ENCODE measurements at places on chromosomes 3 and 15.

- DNase-seq: no peak
Measured at GRCh38 chr3:123587401-123587800, 2.5 kb upstream of the HACD2 start.

- DNase-seq: no peak
Measured at GRCh38 chr3:103684904-103685303, 1250.1 kb downstream of the ZPLD1 start.

DNA sequence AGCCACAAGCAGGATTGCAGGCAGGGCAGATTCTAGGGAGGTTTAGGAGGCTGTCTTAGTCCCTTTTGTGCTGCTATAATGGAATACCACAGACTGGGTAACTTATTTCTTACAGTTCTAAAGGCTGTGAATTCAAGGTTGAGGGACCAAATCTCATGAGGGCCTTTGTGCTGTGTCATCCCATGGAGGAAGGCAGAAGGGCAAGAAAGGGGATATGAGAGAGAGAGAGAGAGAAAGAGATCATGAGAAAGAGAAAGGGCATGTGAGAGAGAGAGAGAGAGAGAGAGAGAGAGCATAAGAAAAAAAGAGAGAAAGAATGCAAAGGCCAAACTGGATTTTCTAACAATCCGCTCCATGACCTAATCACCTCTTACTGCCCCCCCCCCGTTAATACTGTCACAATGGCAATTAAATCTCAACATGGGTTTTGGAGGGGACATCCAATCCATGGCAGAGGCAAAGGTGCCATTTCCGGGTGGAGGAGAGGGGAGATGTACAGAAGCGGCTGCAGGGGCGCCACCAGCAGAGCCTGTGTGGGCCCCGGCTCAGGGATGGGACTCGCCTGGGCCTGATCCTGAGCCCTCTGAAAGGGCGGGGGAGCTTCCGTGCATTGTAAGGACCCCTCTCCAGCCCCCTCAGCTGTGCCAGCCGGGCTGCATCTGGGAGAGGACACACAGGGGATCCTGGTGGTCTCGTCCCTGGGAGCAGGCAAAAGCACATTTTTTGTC, 20.5 kb downstream of the MRPS11 start:
- DNase-seq: no peak

DNA sequence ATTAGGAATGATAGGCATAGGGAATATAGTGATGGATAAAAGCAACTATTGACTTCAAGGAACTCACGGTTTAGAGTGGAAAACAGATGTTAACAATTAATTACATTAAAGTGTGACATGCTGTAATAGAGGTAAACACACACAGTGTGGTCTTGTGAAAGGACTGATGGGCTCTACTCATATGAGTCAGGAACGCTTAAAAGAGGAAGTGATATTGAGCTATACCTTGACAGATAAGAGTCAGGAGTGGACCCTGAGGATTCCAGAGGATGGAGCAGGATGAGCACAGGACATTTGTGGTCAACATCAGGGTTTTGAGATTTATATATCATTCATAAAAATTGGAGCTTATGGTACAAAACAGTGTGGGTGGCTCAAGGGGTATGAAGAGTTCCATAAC, 11.0 kb downstream of the EXOG start:
- DNase-seq: no peak

DNA sequence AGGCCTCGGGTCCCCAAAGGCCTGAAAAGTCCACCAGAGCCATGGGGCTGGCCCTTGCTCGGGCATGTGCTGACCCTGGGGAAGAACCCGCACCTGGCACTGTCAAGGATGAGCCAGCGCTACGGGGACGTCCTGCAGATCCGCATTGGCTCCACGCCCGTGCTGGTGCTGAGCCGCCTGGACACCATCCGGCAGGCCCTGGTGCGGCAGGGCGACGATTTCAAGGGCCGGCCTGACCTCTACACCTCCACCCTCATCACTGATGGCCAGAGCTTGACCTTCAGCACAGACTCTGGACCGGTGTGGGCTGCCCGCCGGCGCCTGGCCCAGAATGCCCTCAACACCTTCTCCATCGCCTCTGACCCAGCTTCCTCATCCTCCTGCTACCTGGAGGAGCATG, 1.2 kb downstream of the CYP1A2 start:
- no peak for DNase-seq

GRCh38 chr15:74833376-74834107, 7.1 kb downstream of the CPLX3 start:
- no peak for DNase-seq

- DNase-seq: no peak
Measured at GRCh38 chr3:120095979-120096426, 1.8 kb upstream of the GSK3B start.

DNA sequence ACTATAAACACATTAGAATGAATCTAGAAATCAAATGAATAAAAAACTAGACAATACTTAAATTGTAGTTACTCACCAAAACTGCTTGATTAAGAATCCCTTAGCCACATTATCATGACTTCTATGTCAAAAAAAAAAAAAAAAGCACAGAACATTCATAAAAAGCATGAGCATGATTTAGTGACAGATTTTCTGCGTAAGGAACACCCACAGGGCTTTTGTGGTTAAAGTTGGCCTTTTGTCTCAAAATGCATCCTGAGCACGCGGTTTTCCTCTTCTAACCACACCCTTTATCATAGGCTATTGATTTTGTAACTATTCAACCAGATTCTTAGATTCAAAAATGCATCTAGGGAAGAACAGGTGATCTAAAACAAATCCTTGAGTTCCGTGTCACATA, 334.0 kb upstream of the NR2F2 start:
- no peak for DNase-seq

GRCh38 chr15:64581408-64581761, 121.0 kb downstream of the ZNF609 start:
- DNase-seq: no peak

DNA sequence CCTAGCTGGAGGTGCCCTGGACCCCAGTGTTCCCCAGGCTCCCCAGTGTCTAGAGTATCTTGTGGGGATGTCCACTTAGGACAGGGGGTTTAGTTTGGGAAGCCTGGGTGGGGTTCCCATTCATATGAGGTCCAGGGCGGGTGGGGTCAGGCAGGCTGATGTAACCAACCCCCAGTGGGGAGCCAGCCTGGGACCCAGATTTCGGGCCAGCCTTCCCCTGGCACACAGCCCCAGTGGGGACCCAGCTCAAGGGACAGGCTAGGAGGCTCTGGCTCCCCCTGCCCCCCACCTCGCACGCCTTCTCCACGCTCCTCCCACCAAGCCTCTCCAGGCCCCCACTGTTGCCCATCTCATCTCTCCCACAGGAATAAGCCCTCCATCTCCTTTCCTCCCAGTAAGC, 323.5 kb downstream of the UACA start:
- no peak for DNase-seq

DNA sequence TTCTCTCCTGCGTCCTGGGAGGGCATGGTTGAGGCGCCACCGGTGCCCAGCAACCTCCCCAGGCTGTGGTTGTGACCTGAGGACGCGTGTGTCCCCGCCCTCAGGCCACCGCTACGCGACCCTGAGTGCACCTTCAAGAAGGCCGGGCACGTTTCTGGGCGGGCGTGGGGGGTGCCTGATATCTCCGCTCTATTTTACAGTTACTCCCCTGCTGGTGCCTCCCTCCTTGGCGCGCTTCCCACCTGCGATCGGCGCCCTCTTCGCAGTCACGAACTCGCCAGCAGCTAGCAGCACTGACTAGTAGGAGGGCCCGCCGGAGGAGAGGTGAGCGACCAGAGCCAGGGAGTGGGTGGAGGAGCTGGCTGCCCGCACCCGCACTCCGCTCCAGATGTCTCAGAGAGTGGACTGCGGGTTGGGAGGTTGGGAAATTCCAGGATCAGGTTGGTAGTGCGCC, 43.2 kb upstream of the POLG start:
- no peak for DNase-seq

DNA sequence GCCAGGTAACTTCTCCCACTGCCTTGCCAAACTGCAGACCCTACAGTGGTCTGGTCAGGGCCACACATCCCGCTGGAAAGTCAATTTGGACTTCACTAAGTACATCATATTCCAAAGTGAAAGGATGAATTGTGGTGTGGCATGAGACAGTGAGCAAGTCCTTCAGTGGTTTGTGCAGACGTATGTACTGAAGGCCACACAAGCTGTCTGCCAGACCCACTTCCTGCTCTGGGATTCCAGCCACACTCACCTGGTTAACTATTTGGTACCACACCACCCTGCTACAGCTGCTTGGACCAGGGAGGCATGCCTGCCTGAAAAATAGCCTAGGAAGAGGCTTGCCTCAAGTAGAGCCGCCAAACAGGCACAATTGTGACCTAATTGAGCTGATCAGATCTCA, 94.1 kb upstream of the STRIT1 start:
- DNase-seq: no peak

DNA sequence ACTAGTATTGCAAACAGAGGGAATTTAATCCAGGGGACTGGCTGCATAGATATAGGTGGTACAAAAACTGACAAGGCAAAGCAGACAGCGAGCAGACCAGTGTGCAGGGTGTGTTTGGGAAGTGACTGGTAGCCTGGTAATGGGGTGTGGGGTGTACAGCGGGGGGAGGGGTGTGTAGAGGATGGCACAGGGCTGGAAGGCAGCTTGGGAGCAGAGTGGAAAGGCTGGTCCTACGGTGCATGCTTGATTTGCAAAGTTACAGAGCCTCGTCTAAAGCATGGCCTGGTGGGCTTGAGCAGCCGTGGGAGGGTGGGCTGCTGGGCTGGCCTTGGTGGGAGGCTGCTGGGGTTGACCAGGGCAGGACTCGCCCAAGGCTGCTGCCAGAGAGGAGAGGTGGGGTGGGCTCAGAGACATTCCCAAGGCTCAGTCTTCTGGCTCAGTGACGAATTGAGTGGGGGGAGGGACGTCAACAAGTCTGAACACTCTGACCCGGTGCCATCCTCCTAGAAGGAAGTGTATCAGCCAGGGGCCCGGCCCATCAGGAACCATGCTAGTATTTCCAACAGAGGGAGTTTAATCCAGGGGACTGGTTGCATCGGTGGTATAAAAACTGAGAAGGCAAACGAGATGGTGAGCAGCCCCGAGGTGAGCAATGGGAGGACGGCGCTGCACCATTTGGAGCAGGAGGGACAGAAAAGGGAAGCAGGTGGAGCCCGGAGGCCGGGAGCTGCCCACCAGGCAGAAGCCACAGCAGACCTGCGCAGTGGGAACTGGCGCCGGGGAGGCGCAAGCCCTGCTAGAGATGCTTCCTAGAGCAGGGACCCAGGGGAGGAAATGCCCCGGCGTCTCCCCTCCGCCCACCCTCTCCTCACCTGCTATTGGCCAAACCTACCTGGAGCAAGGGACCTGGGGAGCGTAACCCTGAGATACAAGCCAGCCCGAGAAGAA, 29.2 kb downstream of the CPN2 start:
- no peak for DNase-seq

DNA sequence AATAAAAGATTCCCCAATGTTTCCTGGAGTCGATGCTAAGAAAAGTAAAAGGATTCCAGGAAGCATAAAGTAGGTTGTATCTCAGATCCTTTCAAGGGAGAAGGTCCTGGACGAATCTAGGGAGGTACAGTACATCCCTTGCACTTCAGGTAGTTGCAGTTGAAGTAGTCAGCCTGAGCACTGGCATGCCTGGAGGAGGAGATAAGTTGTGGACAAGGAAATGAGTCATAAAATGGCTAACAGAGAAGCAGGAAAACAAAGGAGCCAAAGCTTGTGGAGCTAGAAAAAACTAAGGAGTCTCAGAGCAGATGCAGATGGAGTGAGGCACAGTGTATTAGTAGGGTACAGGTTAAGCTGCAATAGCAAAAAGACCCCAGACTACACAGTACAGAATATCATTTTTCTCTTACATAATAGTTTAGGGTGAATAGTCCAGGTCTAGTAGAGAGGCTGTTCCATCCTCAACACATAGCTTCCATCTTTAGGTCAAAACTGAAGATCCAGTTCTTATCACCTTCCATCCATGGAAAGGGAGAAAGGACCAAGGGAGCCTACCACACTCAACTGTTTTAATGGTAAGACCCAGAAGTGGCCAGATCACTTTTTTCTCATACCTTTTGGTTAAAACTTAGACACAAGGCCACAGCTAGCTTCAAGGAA, 41.3 kb downstream of the COL6A5 start:
- peak; percentile 2 for DNase-seq

- DNase-seq: peak; percentile 53
Measured at GRCh38 chr3:57281715-57282114, 10.8 kb downstream of the ASB14 start.

DNA sequence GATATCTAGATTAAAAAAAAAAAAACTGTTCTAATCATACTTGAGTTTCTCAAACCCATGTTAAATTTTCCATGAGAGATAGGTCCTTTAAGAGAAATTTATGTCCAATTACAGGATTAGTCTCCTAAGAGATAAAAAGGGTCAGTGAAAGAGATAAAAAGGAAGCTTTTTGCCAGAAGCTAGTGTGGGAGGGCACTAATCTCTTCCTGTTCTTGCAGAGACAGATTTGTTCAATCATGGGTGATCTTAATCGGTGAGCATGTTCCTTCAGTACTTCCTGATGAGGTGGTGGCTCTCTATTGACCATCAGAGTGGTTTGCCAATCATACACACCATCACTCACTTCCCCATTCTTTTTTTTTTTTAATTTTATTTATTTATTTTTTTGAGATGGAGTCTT, 16.9 kb upstream of the LPP start:
- DNase-seq: no peak

DNA sequence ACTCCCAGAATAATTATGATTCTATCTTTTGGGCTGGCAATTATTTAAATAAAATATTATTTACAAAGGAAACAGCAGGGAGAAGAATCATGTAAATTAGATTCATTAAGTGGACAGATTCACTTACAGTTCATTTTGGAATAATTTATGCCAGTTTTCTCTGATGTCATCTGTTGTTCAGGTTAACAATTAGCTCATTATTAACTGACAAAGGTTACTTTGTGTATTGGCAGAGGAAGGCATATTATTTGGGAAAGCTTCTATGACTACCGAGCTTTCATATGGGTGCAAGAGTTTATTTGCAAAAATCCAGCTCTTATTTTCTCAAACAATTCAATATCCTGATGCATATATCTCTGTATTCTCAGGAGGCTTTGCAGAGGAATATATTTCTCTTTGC, 224.4 kb downstream of the CHST2 start:
- no peak for DNase-seq

GRCh38 chr15:70341566-70341965, 243.8 kb upstream of the TLE3 start:
- no peak for DNase-seq

DNA sequence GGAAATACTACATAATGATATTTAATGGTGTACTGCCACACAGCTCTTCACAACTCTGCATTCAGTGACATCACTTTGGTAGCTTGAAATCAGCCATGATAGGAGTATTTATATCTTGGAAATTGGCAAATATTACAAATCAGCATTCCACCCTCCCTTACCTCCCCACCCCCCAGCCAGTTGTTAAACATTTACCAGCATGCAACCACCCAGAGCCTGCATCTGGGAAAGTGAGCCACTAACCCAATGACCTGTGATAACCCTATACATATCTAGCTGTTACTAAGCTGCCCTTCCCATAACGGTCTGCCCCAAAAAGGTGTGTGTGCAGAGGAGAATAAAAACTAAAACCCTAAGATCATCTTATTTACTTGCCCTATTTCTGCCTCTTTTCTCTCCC, 44.6 kb upstream of the SATB1 start:
- no peak for DNase-seq

Data from EL (cell line).